ENCODE measurements at places on chromosomes 7 and 10.

- no peak for DNase-seq
Observed at GRCh38 chr7:86826948-86827347, 183.2 kb downstream of the GRM3 start.

DNA sequence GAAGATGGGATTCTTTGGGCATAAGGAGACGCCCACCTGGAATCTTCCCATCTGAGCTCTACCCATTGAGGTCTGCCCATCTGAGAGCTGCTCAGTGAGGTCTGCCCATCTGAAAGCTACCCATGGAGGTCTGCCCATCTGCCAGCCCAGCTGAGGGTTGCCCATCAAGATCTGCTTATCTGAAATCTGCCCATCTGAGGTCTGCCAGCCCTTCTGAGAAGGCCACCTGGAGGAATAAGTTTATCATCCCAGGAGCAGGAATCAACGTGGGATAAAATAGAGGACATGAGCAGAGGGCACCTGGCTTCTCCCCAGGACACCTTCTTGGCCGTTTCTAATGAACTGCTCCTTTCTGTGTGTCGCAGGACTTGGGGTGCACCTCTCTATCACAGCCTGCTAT is 35.3 kb upstream of the PDZD8 start:
- DNase-seq: no peak

- DNase-seq: no peak
Observed at GRCh38 chr7:113209449-113210203, 91.3 kb upstream of the SMIM30 start.

- no peak for DNase-seq
Observed at GRCh38 chr7:95718577-95719410, 53.6 kb upstream of the DYNC1I1 start.

DNA sequence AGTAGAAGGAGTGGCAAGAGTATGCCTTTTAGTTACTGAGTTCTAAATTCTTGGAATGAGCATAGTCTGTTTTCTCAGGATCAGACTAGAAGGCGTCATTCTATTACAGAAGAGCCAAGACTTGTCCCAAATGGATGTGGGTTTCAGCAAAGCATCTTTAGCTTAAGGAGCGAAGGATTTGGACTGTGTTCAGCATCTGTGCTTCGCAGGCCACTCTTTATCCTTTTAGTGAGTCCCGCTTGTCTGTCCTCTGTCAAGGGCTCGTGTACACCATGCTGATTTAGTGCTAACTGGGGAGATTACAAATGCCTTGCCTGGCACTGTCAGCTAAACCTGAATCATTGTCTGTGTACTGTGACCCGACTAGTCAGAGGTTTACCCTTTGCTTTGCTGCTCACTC is 465.7 kb downstream of the AUTS2 start:
- DNase-seq: no peak

- no peak for DNase-seq
Observed at GRCh38 chr10:84216834-84217233, 8.5 kb downstream of the LRIT2 start.

DNA sequence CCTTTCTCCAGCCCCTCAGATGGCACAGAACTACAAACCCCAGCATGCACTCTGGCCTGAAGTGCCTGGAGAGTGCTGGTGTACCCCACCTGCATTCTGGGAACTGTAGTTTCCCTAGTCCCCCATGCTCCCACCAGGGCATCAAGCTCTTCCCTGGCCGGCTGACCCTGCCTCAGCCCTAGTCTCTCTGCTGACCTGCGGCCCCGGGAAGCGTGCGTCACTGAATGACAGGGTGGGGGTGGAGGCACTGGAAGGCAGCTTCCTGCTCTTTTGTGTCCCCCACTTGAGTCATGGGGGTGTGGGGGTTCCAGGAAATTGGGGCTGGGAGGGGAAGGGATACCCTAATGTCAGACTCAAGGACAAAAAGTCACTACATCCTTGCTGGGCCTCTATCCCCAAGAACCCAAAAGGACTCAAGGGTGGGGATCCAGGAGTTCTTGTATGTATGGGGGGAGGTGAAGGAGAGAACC is 2.1 kb downstream of the NOS3 start:
- DNase-seq: no peak

DNA sequence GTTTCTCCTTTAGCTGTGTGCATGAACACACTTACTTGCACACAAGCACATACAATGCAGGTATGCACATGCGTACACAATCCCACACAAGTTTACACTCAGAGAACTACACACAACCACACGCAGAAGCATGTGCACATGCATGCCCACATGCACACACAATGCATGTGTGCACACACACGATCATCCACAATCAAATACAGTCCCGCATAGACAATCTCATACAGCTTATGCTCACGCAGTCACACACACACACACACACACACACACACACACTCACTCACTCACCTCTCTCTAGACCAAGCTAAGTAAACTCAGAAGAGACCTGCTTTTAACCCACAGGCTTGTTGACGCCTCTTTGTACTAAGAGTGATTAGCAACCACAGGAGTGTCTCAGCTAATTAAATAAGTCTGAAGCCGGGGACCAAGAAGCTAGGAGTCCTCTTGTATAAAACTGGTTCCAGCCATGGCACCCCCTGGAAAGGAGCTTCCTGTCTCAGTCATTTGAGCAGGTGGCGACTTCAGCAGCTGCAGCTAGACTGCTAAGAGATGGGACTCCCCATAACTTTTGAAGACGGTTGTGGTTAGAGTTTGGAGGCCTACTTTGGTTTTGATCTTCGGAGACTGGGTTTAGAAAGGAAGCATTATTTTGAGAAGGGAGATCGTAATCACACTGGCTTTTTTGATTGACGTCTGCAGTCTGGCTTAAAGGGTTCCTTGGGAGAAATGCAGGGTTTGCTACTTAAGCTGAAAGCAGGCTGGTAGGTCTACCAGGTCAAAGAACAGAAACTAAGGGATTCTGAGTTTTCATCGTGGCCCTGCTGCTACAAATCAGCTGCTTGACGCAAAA is 82.3 kb upstream of the ADRB1 start:
- no peak for DNase-seq

- no peak for DNase-seq
Observed at GRCh38 chr10:130747946-130748345, 563.6 kb downstream of the TCERG1L start.

DNA sequence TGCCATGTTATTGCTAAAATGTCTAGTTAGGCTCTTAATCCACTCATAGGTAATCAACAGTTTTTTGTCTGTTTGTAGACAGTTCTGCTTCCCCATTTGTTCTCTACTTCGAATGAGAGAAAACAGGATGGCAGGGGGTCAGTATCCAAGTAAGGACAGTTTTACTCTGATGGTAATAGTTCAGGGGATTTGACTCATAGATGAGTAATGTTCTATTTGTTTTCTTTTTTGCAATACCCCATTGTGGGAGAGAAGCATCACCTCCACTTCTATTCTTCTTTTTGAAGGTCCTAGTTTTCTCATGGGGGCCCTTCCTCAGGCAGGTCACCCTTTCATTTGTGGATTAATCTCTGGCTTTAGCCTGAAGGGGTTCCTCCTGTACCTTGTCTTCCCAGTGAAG is 13.9 kb downstream of the PCLO start:
- DNase-seq: no peak

GRCh38 chr7:129925416-129926002 is 27.3 kb downstream of the UBE2H start:
- DNase-seq: no peak

DNA sequence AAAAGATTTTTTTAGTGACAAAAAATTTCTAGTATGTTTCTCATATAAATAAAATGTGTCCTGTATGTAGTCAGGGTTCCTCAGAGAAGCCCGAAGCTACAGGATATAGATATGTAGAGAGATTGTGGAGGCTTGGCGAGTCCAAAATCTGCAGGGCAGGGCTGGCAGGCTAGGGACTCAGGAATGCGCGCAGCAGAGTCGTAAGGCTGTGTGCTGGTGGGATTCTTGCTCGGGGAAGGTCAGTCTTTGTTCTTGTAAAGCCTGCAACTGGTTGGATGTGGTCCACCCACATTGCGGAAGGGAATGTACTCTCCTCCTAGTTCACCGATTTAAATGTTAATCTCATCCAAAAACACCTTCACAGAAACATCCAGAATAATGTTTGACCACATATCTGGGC is 30.6 kb downstream of the LHPP start:
- DNase-seq: no peak

GRCh38 chr10:89580243-89580642 is 44.8 kb upstream of the SLC16A12 start:
- no peak for DNase-seq
